GM04504 (cell line): ENCODE measurements at places on chromosomes 7 and 10.

DNA sequence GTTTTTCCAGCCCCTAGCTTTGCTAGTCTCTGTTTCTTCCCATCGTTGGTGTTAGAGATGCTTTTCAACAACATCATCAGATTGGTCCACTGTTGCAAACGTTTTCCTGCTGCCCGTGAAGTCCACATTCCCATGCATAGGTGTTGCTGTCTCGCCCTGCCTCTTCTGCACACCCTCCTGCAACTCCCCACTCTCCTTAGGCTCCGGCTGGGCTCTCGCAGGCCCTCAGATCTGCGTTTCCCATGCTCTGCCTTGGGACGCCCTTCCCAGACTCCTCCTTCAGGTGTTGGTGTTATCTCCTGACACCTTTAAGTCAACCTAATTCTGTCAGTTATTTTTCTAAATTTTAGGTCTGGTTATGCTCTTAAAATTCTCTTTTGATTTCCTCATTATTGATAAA is 55.0 kb downstream of the ZMYND11 start:
- DNase-seq: no peak

GRCh38 chr10:5604236-5604925 is 62.0 kb downstream of the ASB13 start:
- no peak for DNase-seq

DNA sequence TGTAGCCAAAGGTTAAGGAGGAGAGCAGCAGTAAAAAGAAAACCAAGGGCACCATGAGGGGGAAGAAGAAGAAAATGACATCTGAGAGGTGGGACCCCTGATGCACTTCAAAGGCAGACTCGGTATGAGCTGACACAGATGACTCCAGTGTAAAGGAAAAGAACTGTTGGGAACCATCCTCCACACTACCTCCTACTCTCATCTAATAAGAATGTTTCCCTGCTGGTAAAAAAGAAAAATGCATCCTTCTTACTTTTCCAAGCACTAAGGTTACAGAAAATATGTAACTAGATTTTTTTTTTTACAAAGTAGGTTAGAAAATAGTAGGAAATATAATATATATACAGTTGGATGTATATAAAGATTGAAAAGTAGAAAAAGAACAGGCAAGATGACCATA is 16.9 kb downstream of the TAS2R41 start:
- no peak for DNase-seq

DNA sequence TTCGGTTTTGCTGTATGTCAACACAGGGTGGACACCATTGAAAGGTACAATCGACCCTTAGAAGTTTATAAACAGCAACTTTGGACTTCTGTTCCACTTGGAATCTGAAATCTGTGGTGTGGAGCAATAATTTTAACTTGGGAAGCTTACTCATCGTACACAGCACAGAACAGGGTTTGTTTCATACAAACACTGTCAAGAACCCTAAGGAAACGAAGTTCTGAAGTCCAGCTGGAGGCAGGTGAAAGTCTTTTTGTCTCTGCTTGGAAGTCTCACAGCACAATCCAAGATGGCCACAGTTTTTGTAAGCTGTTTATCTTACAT is 31.5 kb downstream of the NMT2 start:
- DNase-seq: no peak

- no peak for DNase-seq
Measured at GRCh38 chr10:6228647-6229046, 25.9 kb downstream of the PFKFB3 start.

DNA sequence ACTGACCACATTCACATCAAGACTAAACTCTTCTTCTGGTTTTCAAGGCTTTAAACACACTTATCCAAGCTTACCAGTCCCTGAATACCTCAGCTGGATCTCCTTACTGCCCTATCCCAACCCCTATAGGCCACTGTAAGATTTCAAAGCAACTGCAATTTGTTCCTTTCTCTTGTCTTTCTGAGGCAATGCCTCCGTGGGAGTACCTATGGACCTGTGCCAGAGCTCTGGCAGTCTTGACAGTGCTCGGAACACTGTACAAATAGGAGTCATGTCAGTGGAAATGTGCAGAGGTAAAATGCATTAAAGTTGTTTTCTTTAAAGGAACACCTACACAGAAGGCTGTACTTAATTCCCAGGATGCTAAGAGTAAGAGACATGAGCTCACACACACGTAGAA is 124.7 kb downstream of the CNOT4 start:
- no peak for DNase-seq

DNA sequence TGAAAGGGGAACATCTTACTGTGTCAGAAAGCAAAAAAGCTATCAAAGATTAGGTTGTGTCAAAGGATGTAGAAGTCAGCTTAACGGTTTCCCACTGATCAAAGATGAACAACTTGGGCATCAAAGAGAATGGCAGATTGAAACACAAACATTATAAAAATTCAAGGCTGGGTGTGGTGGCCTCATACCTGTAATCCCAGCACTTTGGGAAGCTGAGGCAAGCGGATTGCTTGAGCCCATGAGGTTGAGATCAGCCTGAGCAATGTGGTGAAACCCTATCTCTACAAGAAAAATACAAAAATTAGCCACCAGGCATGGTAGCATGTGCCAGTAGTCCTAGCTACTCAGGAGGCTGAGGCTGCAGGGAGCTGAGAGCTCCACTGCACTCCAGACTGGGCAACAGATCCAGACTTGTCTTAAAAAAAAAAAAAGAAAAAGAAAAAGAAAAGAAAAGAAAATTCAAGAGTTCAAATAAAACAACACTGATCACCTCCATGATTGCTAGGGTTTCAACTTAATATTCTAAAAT is 34.5 kb downstream of the RTKN2 start:
- DNase-seq: no peak

GRCh38 chr7:134996097-134996550 is 9.8 kb downstream of the AGBL3 start:
- DNase-seq: no peak

GRCh38 chr7:138563808-138564207 is 103.7 kb downstream of the TRIM24 start:
- DNase-seq: no peak

DNA sequence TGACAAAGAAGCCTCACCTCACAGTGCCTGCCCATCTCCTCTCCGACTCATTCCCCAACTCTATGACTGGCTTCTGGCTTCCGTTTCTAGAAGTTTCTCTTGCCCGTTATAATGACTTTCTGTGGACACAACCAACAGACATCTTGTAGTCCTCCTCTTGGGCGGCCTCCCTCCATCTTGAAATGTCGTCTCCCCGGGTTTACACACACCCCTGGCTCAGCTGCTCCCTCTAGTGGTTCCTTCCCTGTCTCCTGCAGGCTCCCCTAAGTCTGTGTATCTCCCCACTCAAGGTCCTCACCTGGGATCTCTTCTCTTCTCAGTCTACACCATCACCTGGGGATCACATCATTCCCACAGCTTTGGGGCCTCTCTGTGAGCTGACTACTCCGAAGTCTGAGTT is 123.4 kb upstream of the NEBL start:
- DNase-seq: no peak

DNA sequence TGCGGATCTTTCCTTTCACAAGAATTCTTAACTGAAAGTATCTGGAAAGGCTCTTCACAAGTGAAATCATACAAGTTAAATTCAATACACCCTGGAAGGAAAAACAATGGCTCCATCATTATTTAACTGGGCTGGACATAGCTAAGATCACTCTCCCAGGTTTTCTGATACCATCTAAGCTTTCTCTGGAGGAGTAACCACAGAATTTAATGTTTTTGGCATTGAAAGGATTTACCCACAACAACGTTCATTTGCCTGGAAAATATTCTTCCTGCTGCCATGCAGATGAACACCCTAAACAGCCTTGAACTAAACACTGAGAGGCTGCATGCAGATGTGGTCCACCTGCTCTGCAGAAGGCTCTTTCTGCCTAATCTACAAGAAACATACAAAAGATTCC is 4.3 kb downstream of the NEBL start:
- no peak for DNase-seq

GRCh38 chr7:87029078-87029477 is 30.4 kb downstream of the ELAPOR2 start:
- DNase-seq: no peak

DNA sequence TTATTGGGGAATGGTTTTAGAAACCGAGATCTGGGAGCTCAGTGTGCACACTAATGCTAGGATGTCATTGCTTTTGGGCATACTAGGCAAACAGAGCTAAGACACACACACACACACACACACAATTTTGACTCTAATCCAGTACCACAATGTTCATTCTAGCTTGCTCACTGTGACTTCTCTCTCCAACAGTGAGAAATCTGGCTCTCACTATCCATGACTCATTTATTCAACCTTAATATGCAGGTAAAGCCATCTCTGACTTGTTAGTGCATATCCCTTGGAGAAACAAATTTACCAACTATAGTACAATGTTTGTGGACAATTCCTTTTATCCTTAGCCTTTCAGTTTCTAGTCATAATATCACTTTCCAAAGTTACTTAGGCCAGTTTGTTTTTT is 5.9 kb upstream of the BMS1 start:
- no peak for DNase-seq

- no peak for DNase-seq
Measured at GRCh38 chr7:10121631-10122030, 852.0 kb upstream of the PHF14 start.

DNA sequence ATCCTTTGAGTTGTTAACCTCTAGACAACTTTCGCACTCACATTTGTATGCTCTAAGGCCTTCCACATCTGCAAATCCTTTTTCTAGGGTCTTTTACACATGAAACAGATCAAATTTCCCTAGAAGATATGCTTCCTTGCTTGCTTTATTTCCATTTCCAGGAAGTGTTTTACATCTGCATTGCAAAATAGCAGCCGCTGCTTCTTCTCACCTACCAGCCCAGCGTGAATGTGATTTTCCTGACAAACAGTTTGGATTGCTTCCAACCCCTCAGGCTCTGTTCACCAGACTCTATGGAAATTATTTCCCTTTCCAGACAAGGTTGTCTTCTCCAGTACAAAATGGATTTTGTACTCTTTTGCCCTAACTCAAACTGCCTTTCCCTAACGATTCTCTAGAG is 50.9 kb upstream of the PAPSS2 start:
- DNase-seq: no peak

GRCh38 chr10:119687192-119688032 is 36.2 kb downstream of the BAG3 start:
- DNase-seq: no peak

GRCh38 chr10:103706047-103706446 is 149.3 kb downstream of the SH3PXD2A start:
- no peak for DNase-seq

DNA sequence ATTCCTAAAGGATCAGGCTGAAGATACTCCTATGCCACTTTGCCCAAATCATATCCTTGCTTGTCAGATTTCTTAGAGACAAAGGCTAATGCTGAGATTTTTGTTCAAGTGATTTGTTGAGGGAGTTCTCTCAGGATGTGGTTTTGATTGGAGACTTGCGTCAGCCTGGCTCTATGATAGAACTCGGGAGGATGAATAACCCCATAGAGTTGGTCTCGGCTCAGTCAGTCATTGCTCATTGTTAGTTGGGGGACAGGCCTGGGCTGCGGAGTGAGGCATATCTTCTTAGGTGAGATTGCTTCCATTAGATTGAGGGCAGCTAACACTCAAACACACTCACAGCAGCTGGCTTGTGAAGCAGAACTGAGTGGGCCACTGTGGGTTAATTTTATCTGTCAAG is 203.4 kb downstream of the KIF20B start:
- DNase-seq: no peak

GRCh38 chr7:142131439-142132185 is 20.1 kb downstream of the MGAM2 start:
- no peak for DNase-seq

DNA sequence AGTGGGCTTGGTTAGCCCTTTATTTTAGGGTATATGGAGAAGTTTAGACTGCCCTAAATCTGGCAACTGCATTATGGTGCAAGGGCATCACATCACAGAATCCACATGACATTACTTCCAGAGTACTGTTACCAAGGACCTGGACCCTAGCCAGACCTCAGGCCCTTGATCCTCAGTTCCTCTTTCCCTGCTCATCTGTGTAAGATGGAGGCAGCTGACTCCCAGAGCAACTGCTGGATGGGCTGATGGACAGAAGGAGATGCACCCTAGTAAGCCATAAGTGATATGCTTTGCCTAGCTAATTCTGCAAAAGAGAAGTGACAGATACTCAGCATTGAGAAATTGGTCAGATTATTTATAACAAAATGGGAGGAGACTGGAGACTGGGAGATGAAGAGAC is 131.7 kb downstream of the DYNC1I1 start:
- no peak for DNase-seq

GRCh38 chr10:77546042-77546441 is 91.6 kb downstream of the KCNMA1 start:
- DNase-seq: no peak

- peak; percentile 24 for DNase-seq
Measured at GRCh38 chr7:24572393-24572996, 757 bp upstream of the PALS2 start.

- DNase-seq: no peak
Measured at GRCh38 chr10:96279191-96279641, 7.8 kb upstream of the BLNK start.

GRCh38 chr7:111986601-111987000 is 219.6 kb downstream of the DOCK4 start:
- no peak for DNase-seq

DNA sequence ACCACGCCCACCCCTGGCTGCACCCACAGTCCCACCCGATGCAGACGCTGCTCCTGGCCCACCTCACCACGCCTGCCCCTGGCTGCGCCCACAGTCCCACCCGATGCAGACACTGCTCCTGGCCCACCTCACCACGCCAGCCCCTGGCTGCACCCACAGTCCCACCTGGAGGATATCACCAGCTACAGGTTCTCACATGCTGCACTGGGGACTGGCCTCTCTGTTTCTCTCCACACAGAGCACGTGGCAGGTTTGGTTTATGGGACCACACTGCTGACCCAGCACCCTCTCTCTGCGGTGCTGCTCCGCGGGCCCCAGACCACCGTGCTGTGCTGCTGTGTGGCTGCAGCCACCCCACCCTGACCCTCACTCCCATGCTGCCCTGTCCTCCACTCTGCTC is 120.9 kb downstream of the VIPR2 start:
- DNase-seq: no peak

- no peak for DNase-seq
Measured at GRCh38 chr10:97067716-97068391, 117.9 kb downstream of the SLIT1 start.

GRCh38 chr10:99524736-99525380 is 7.9 kb upstream of the NKX2-3 start:
- no peak for DNase-seq

GRCh38 chr7:40645197-40645596 is 510.4 kb downstream of the SUGCT start:
- no peak for DNase-seq

- no peak for DNase-seq
Measured at GRCh38 chr7:54906963-54907362, 111.9 kb upstream of the EGFR start.

- no peak for DNase-seq
Measured at GRCh38 chr10:86205306-86206239, 161.0 kb downstream of the GRID1 start.

DNA sequence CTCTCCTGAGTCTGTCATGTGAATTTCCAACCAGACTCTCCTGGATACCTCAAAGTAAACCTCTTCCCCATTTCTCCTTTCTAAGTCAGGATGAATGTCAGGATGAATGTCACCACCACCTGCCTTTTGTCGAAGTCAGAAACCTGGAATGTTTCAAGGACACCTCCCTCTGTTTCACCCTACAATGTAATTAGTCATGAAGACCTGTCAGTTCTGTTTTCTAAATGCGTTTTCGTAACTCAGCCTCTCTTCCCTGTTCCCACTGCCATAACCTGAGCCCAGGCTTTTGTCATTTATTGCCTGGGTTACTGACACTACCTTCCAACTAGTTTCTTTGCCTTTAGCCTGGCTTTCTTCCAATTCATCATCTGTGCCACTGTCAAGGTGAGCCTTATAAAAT is 5.5 kb upstream of the STN1 start:
- no peak for DNase-seq
